ENCODE measurements at places on chromosomes 1 and 21.
A peak's percentile ranks its signal among the peaks of the same experiment; 100 is the strongest.

DNA sequence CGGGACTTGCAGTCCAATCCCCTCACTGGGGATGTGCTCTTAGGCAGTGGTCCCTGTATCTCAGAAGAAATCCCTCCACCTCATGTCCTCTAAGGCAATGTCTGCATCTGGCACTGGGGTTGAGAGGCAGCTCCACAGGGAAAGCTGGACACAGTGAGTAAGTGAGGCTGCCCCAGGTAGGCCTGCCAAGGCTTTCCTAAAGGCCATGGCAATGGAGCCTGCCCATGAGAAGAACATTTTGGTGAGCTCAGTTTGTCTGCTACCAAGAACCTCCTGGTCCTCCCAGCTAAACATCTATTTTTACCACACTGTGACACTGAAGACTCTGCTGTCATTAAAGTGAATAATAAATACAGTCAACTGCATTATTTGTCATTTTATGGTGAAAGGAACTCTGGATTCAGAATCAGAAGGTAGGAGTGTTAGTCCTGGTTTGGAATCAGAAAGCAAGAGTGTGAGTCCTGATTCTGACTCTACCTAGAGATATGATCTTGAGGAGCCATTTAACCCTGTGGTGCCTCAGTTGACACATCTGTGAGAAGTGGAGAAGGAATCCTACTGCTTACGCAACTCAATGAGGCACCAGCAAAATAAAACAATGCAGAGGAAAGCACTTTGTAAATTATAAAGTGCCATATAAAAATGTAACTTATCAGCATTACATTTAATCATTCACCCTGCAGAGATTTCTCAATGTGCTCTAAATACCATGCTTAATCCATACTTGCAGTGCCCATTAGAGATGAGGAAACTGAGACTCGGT lies 41.0 kb downstream of the TBX15 start:
- peak; percentile 23 for DNase-seq

- DNase-seq = peak; percentile 86
These were observed 3.9 kb upstream of the TGFBR3 start for GRCh38 chr1:91889717-91890459.

- DNase-seq = no peak
These were observed 4.4 kb downstream of the IFI16 start for GRCh38 chr1:159014003-159014571.

DNA sequence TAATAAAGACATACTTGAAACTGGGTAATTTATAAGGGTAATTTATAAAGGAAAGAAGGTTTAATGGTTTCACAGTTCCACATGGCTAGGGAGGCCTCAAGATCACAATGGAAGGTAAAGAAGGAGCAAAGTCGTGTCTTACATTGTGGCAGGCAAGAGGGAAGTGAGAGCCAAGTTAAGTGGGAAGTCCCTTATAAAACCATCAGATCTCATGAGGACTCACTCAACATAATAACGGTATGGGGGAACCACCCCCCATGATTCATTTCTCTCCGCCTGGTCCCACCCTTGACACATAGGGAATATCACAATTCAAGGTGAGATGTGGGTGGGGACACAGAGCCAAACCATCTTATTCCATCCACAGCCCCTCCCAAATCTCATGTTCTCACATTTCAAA lies 76.8 kb upstream of the ZNF678 start:
- DNase-seq = no peak

Measured in M059J (cell line).